Right cardiac atrium (tissue), 5 donors: ENCODE measurements at places on chromosomes 12 and 14. TPM values are rescaled to one million over a fixed set of nuclear protein-coding genes. Genes with fewer than 3 reads are reported as not detected.

The CD69 gene
- 1.3 TPM for total RNA-seq

The FAM90A1 gene
- total RNA-seq: 0.15 TPM

The RNASE3 gene
- total RNA-seq: not detected

DNA sequence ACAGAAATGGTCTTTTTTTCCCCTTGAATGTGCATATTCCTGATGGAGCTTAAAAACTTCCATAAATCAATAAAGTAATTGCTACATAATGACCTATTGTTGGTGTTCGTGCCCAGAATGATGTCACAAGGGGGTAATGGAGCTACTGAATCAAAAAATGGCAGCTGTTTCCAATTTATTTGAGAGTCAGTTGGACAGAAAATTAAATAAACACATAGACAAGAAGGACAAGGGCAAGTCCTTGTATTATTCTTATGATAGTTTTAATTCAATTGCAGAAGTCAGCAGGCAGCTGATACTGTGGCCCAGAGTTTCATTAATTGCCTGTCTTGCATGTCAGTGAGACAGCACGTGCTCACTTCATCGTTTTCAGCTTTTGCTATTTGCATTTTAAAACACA, 473.5 kb downstream of the ETNK1 start:
- DNase-seq: no peak

DNA sequence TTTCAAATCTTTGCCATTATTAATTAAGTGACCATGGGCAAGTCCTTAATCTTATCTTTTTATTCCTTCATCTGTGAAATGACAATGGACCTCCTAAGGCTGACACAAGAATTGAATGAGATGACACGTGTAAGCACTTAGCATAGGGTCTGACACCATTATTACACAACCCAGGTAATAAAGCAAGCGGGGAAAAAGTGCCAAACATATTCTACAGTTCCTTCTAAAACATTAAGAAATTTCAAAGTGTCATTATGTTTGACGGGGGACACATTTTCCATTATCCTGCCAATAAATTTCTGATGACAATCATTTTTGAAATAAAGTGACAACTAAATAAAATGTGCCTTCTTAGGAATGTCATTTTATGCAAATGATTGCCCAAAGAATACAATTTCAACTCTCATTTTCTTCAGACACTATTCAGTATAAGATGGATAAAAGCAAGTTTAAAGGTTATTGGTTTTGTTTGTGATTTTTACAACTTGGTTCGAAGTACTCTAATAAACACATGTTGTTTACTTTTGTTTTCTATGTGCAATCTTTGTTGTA, 3.0 kb downstream of the ANKS1B start:
- no peak for DNase-seq

DNA sequence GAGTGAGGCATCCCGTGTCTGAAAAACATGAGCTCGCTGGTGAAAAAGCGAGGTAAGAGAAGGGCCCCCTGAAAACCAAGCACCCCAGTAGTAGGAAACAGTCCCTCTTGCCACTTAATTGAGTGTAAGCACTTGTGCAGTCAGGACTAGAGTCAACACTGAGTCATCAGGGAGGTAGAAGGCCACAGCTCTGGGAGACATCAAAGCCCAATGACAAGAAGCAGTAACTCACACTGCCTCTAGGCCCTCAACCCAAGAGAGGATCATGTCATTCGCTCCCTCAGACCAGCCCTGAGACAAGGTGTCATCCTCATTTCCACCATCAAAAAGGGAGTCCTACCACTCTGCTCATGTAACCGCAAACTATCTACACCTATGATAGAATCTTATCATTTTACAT, 17.8 kb downstream of the POMT2 start:
- DNase-seq: no peak

DNA sequence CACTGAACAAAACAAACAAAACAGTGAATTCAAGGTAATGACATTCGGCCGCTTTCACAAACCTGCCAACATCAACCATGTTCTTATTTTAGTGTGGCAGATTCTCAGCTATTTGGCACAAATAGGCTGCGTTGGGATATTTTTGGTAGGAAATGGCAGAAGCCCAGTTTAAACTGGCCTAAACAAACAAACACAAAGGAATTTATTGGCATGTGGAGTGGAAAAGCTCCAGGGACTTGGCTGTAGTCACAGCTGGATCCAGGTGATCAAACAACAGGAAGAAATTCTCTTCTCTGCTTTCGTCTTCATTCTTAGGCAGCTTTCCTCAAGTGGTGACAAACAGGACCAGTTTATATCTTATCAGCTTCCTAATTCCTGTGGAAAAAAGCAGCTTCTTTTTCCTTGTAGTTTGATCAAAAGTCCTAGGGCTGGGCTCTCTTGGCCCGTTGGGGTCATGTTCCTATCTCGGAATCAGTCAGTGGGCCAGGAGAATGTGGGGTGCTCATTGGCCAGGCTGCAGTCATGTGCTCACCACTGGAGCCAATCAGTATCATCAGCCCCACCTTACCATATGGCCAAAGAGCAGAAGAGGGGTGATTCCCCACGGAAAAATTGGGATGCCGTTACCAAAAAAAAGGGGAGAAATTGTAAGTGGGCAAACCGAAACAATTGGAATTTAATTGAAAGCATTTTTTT, 22.6 kb downstream of the C12orf75 start:
- no peak for DNase-seq

DNA sequence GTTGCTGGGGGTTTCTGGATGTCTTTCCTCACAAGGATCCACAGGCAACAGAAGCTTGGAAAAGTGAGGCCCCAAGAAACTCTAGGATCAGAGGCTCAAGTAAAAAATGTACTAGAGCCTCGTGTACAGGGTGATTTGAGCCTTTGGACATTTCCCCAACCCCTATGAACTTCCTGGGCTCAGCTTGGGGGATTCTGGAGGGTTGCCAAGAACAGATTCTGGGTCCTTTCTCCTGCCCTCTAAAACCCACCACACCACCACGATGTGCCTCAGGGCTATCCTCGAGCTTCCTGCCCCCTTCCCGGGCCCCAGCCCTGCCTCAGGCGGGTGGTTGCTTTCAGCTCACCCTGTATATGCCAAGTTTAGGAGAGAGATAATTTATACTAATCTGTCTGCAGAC, 583 bp downstream of the FAM186B start:
- DNase-seq: no peak
